Head of caudate nucleus (tissue), 42 donors: ENCODE measurements at places on chromosomes 3 and 15.

GRCh38 chr3:24373198-24373959 is 121.3 kb downstream of the THRB start:
- DNase-seq, result no peak

- DNase-seq, result peak; percentile 74
Measured at GRCh38 chr3:30012941-30013543, 593.4 kb upstream of the TGFBR2 start.

DNA sequence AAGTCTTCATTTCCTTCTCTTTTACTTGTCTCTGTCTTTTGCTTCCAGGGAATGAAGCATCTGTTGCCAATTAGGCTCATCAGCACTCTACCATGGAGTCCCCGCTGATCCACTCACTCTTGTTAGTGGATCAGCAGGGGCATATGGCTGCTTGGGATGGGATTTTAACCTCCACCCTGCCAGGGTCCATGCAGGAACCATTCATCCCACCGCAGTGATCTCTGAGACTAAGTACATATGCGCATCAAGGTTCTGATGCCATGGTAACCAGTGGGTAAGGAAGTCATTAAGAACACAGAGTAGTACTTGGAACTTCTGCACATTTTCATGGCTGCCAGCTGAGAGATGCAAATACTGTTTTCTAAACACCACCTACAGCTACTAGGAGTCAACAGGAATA is 374.0 kb upstream of the ALCAM start:
- no peak for DNase-seq

- DNase-seq, result no peak
Measured at GRCh38 chr3:144200466-144200865, 228.8 kb downstream of the DIPK2A start.

GRCh38 chr3:185308126-185308754 is 54.4 kb upstream of the EHHADH start:
- DNase-seq, result peak; percentile 16

- no peak for DNase-seq
Measured at GRCh38 chr15:78922527-78922926, 22.3 kb downstream of the CTSH start.

- DNase-seq, result no peak
Measured at GRCh38 chr15:75148280-75148679, 53.4 kb upstream of the C15orf39 start.
